ENCODE measurements at places on chromosomes 11 and 22.

DNA sequence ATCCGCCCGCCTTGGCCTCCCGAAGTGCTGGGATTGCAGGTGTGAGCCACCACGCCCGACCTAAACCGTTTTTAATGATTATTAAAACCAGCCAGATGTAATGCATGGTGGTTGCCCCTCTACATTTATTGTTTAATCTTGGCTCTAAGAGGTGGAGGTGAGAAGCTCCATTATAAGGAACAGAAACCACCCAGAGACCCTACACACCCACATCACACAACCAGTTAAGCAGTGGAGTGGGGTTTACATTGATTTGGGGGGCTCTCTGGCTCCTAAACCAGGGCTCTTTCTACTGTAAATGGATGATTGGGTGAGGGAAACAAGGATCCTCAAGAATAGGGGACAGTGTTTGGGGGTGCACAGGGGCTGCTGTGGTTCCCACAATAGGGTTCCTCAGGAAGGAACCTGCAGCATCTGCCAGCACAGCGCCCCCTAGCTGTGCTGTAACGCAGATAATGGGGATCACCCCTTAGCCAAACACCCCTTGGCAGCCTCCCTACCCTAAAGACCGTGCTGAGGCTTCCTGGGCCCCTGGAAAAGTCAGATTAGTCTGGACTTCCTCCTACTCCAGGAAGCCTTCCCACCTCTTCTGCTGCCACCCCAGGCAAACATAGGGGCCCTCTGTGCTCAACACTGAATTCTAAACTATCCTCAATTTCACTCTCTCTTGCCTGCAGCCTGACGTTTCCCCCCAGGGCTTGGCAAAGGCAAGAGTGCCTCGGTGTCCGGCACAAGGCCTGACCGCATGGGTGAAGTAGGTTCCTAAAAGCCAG lies 2.4 kb downstream of the MPST start:
- peak overlapping the region; percentile 16 for H3K27ac ChIP-seq
- no peaks in the 10 kb centered on the region for H3K27me3 ChIP-seq
- peaks cover 30% of the 10 kb centered on the region for H3K4me1 ChIP-seq
- H3K36me3 ChIP-seq = peaks cover 21% of the 10 kb centered on the region
- peak; percentile 69 for DNase-seq
- peak overlapping the region; percentile 42 for H3K4me3 ChIP-seq

- H3K36me3 ChIP-seq = no peaks in the 10 kb centered on the region
- no peak overlapping the region for H3K4me3 ChIP-seq
- no peaks in the 10 kb centered on the region for H3K4me1 ChIP-seq
- H3K27ac ChIP-seq = no peak overlapping the region
- no peak for DNase-seq
- H3K27me3 ChIP-seq = peaks cover 15% of the 10 kb centered on the region
Observed at GRCh38 chr22:26239581-26239980, 70.3 kb downstream of the SEZ6L start.

DNA sequence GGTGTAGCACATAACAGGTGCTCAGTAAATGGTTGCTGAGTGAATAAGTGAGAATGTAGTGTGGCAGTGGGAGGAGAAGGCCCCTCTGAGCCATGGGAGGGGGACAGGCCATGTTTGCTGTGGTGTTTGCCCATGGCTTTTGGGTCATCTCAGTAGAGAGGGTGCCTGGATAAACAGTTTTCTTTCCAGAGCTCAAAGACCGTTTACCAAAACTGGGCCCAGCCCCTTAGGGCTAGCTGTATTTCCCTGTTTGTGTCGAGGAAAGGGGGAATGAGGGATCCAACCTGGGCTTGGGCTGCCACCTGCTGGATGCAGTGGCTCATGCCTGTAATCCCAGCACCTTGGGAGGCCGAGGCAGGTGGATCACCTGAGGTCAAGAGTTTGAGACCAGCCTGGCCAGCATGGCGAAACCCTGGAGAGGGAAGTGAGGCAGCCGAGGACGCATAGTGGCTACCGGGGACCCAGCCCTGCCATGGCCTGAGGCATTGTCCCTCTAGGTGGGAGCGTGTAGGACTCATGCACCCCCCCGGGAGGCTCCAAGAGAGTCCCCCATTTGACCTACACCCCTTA lies 8.7 kb upstream of the LTO1 start:
- no peak overlapping the region for H3K4me3 ChIP-seq
- peak; percentile 75 for DNase-seq
- H3K4me1 ChIP-seq = peaks cover 5% of the 10 kb centered on the region
- no peak overlapping the region for H3K27ac ChIP-seq
- peaks cover 10% of the 10 kb centered on the region for H3K27me3 ChIP-seq

DNA sequence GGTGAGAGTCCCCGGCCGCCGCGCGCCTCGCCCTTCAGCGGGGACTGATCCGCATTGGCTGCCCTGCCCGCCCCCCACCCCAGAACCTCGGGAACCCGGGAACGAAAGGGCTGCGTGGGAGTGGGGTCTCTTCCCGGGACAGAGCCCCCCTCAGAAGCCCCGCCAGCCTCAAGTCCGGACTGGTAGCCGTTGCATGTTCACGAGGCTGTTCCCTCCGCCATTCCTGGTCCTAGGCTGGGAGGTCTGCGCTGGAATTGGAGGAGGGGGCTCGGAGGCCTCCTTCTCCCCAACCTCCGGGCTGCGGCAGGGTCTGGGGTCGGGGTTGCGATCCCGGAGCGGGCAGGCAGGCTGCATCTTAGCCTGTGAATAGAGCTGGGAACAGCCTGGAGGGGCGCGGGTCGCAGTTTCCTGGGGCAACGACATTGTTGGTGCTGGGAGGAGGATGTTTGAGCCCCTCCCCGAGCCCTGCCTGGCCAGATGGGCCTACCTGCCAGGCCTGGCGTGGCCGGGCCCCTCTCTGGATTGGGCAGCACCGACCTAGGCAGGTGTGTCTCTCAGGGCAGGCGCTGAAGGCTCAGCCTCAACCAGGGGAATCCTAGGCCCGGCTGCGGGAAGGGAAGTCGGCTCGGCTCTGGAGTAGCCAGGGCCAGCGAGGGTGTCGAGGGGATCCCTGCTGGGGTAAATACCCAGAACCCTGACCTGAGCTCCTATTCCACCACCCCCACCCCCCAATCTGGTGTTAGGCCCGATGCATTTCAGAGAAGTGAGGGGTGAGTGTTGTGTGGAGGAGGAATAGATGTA lies 670 bp downstream of the MAPK8IP1 start:
- no peaks in the 10 kb centered on the region for H3K4me1 ChIP-seq
- H3K4me3 ChIP-seq = peak overlapping the region; percentile 70
- peaks cover 7% of the 10 kb centered on the region for H3K27me3 ChIP-seq
- H3K27ac ChIP-seq = no peak overlapping the region
- no peaks in the 10 kb centered on the region for H3K36me3 ChIP-seq

DNA sequence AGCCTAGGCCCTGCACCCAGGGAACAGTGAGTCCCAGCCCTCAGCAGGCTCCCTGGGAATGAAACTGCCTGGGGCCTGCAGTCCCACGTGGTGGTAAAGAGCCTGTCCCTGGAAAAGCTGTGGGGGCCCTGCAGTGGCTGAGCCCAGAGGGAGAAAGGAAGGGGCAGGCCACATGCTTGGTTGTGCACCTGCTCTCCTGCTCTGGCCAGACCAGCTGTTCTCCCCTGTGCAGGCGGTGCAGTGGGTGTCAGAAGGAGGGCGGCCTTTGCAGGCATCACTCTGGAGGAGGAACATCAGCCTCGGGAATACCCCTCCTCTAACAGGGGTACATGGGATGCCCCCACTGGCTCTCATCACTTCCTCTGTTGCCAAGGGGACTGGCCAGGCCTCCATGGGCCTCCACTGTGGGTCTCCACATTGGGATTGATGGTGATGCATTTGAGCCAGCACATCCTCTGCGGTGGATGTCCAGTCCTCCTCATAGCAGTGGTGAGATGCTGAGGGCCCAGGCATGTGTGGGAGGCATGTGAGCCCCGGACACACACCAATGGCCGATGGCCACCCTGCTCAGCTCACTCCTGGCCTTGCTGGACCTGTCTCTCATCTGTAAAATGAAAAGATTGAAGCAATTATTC lies 690.4 kb downstream of the BRD1 start:
- no peaks in the 10 kb centered on the region for H3K36me3 ChIP-seq
- no peak overlapping the region for H3K27ac ChIP-seq
- H3K4me1 ChIP-seq = peaks cover 12% of the 10 kb centered on the region
- no peaks in the 10 kb centered on the region for H3K27me3 ChIP-seq

DNA sequence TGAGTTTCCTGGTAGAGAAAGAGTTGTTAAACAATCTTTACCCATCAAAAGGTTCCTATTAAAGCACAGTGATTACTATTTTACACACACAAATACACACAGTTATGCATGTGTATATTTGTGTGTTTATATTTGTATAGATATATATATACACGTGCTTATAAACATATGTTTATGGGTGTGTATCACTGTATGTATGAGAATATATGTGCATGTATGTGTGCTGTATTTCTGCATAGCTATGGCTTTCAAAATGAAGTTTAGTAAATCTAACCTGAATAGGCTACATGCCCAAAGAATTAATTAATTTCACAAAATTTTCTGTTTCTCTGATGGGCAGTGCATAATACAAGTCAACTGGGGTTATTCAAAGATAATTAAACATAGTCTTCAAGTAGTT lies 723.1 kb upstream of the KIRREL3 start:
- no peak overlapping the region for H3K27ac ChIP-seq
- no peaks in the 10 kb centered on the region for H3K4me1 ChIP-seq
- no peaks in the 10 kb centered on the region for H3K36me3 ChIP-seq
- DNase-seq = no peak
- H3K4me3 ChIP-seq = no peak overlapping the region
- no peaks in the 10 kb centered on the region for H3K27me3 ChIP-seq

- no peak overlapping the region for H3K27ac ChIP-seq
- no peak overlapping the region for H3K4me3 ChIP-seq
- no peaks in the 10 kb centered on the region for H3K36me3 ChIP-seq
- peaks cover 8% of the 10 kb centered on the region for H3K4me1 ChIP-seq
- DNase-seq = no peak
Observed at GRCh38 chr22:46974631-46975585, 212.5 kb downstream of the TBC1D22A start.

DNA sequence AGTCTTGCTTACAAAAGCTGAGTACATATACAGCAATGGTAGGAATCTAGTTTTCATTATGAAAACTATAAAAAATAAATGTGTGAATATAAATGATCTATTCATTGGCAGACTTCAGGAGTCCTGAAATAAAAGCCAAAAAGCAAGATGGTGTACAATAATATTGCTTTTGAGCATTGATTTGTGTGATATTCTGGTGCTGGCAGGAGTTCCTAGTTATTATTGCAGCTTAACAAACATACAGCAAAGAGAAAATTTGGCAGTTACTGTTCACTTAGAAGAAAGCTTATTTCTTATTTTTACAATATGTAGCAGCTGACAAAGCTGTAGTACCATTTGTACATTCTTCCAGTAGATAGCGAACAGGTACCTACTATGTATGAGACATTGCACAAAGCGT lies 1518.9 kb upstream of the TENM4 start:
- H3K4me1 ChIP-seq = peaks cover 17% of the 10 kb centered on the region
- H3K36me3 ChIP-seq = no peaks in the 10 kb centered on the region
- no peak for DNase-seq
- no peak overlapping the region for H3K4me3 ChIP-seq

- H3K4me1 ChIP-seq = no peaks in the 10 kb centered on the region
- H3K4me3 ChIP-seq = no peak overlapping the region
- H3K27me3 ChIP-seq = no peaks in the 10 kb centered on the region
Observed at GRCh38 chr11:117369534-117369933, 41.9 kb downstream of the CEP164 start.

GRCh38 chr11:65386307-65387140 lies at the start of gene FRMD8:
Gene FRMD8, plus strand, starts transcription at chr11:65386637. Its CDS starts 400 bp downstream, at chr11:65387037.
- no peaks in the 10 kb centered on the region for H3K36me3 ChIP-seq
- DNase-seq = peak; percentile 78
- H3K4me1 ChIP-seq = peaks cover 39% of the 10 kb centered on the region
- H3K27ac ChIP-seq = no peak within 1 kb of the TSS
